B cell (primary cell): ENCODE measurements at places on chromosomes 4 and X. TPM values are rescaled to one million over a fixed set of nuclear protein-coding genes. Genes with fewer than 3 reads are reported as not detected.

- H3K4me3 ChIP-seq = no peak overlapping the region
- no peak overlapping the region for H3K27ac ChIP-seq
- H3K27me3 ChIP-seq = no peaks in the 10 kb centered on the region
- H3K36me3 ChIP-seq = no peaks in the 10 kb centered on the region
Measured at GRCh38 chr4:69057620-69058409, 38.5 kb upstream of the UGT2B7 start.

The GPR82 gene
- total RNA-seq = not detected in 2 replicates

The SULT1B1 gene
- 0.10 and 0.12 TPM in 2 replicates for total RNA-seq

The HPGD gene
- 0.63 TPM in 1 of 2 replicates, not detected in the other for total RNA-seq

The UGT2A3 gene
- not detected in 2 replicates for total RNA-seq

DNA sequence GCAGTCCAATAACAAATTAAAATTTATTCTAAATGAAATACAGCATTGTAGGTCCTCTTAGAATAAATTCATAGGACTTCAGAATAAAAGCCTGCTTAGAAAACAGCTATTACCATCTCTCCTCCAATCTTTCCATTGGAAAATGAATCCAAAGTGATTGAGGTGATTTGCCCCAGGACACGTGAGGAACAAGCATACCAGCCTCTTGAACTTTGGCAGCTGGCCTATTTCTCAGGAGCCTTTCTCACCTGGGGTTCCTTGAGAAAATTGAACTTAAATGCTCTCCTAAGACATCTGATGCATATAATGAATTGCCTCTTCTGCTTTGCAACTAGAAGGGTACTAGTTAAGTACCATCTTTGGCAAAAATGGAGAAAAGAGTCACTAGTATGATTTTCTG is 13.5 kb downstream of the ARHGAP24 start:
- no peak overlapping the region for H3K4me3 ChIP-seq
- peak; percentile 10 for DNase-seq
- no peaks in the 10 kb centered on the region for H3K27me3 ChIP-seq
- H3K36me3 ChIP-seq = no peaks in the 10 kb centered on the region
- peaks cover 31% of the 10 kb centered on the region for H3K4me1 ChIP-seq

- H3K4me1 ChIP-seq = no peaks in the 10 kb centered on the region
- H3K27ac ChIP-seq = no peak overlapping the region
- no peaks in the 10 kb centered on the region for H3K36me3 ChIP-seq
- DNase-seq = no peak
- no peaks in the 10 kb centered on the region for H3K27me3 ChIP-seq
Measured at GRCh38 chr4:532588-533317, 33.7 kb downstream of the PIGG start.
